ENCODE measurements at places on chromosomes 7 and 10. TPM values are rescaled to one million over a fixed set of nuclear protein-coding genes. Genes with fewer than 3 reads are reported as not detected.
A peak's percentile ranks its signal among the peaks of the same experiment; 100 is the strongest.

Gene NKX2-3
- total RNA-seq: not detected

Gene ZNF12
- 49.7 TPM for total RNA-seq

Gene OPN1SW
- total RNA-seq: not detected

Gene HKDC1
- 0.80 TPM for total RNA-seq

Gene C10orf95
- 0.73 TPM for total RNA-seq

Gene FRG2B
- total RNA-seq: not detected

Gene LRIT1
- not detected for total RNA-seq

Gene FKBP6
- total RNA-seq: not detected

Gene CYP3A7
- total RNA-seq: not detected

Gene ATG9B
- 42.2 TPM for total RNA-seq

DNA sequence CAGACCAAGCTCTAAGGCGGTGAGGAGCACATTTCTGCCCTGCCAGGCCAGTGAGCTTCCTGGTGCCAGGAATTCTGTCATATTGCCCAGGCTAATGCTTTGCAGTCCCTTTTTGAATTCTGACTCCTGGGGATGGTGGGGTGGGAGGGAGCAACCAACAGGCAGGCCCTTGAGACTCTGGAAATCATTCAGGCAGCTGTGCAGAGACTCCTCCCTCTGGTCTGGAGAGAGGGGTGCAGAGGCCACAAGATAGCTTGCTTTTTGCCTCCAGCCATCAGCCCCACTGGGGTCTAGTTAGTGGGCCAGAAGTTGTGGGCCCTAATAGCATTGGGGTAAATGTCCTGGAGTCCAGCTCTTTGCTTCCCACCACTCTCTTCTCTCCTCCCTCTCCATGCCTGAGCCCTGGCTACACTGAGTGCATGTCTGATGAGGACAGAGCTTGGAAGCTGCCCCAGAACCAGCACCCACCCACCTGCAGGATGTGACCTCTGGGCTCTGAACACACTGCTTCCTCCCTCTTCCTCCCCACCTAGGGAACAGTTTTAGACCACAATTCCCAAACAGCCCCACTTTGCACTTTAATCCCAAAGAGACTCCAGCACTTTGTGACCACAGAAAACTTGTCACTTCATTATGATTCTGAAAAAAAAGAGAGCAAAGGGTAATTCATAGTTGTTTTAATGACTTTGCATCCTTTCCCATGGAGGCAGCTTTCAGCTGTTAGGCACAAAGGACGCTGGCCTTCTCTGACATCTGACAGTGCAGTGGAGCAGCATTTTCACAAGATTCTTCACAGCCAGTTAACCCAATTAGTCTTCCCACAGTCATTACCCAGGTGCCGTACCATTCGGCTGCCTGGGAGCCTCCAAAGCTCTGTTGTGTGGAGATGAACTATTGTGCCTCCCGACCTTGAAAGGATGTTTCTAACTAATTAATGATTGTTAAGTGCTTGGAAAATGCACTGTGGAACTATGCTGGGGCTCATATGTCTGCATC lies 262.5 kb downstream of the TRIL start:
- DNase-seq: no peak

- no peak for DNase-seq
These were observed 139.5 kb downstream of the SRPK2 start for GRCh38 chr7:105249216-105249615.

DNA sequence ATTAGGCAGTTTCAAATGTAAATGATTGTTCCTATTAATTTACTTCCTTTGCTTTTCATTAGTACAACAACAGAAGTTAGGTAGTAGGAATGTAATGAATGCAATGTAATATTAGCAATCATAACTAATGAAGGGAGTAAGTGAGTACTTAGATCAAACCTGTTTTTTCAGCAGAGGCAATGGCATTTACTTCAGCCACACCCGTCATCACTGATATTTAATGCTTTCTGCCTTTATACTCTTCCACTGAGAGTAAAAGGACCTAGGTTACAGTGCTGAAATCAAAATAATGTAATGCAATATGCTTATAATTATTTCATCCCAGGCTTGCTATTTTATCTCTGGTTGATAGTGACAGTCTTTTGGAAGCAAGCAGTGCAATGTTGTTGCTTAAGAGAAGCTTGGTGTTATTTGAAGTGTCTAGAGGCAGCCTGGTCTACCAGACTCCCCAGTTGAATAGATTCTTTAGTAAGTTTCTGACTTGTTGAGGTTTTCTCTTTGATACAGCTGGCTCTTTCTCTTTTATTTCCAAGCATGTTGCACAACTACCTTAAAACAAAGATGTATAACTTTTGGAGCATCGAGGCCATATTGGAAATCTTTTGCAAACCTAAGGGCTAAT lies 149.4 kb downstream of the RNLS start:
- DNase-seq: no peak

DNA sequence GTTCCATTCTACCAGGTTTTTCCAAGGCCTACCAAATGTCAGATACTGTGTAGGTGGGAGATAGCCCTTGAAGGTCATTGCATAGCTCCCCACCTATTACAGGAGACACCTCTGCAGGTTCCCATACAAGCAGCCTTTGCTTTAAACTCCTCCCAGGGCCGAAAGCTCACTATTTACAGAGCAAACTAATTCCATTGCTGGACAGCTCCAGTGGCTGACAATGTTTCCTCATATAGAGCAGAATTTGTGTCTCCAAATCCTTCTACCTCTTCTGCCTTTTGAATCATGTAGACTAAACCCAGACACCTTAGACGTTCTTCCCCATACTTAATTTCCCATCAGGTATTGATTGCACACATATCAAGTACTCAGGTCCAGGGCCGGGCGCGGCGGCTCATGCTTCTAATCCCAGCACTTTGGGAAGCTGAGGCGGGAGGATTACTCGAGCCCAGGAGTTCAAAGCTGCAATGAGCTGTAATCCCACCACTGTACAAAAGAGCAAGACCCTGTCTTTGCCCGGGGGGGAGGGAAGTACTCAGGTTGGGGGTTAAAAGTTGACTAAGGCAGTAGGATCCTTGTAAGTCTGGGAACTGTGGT lies 2.1 kb downstream of the CNNM1 start:
- DNase-seq: no peak

DNA sequence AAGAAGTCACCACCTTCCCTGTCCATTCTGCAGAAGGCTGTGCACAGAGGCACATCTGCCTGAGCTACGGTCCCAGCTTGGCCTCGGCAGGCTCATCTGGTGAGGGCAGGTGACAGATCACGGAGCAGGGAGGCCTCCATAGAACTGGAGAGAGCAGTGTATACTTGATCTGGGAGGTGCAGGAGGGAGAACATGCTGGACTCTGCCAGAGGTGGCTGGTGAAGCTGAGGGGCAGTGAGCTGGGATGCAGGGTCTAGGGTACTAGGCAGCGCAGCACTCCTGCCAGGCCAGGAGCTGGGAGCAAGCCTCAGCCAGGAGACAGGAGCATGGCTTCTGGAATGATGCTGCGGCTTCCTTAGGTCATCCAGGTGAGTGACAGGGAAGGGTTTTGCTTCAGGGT lies 553.0 kb downstream of the TCERG1L start:
- DNase-seq: no peak

- no peak for DNase-seq
These were observed 76.9 kb upstream of the STEAP1B start for GRCh38 chr7:22576612-22577469.

DNA sequence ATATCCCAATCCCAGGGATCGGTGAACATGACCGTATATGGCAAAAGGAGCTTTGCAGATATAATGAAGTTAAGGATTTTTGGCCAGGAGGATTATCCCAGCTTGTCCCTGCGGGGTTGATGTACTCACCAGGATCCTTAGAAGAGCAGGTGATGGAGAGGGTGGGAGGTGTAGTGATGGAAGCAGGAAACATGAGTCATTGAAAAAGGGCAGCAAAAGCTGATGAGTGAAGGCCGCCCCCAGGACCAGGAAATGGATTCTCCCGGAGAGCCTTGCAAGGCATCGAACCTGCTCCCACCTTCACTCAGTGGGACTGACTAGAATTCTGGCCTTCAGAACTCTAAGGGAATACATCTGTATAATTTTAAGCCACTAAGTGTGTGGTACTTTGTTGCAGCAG lies 5.2 kb upstream of the NUPR2 start:
- DNase-seq: no peak

- no peak for DNase-seq
These were observed 22.4 kb upstream of the LRRC17 start for GRCh38 chr7:102890292-102890970.

DNA sequence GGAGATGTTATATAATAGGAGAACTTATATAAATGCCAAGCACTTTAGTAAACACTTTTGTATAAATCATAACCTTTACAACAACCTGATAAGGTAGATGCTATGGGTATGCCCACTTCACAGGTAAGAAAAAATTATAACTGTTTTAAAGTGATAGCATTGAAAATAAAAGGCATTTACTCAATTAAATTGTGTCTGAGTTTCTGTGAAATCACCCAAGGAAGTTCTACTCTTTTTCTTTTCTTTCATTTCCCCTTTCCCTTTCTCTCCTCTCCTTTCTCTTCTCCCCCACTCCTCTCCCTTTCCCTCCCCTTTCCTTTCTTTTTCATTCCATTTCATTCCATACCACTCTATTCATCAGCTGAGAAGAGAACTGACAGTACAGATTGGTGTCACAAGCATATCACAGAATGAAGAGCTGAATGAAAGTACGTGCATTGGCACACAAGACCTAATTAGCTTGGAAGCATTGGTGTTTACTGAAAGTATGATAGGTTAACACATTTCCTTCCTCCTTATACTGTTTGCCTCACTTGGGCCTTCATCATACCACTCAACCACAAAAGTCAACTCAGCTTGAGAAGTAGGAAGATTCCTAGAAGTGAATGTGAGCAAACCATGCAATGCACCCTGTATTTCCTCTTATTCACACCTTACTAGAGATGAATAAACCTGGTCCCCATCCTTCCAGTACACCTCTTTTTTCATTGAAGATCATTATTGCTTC lies 117.9 kb upstream of the AGR3 start:
- DNase-seq: no peak

- no peak for DNase-seq
These were observed 23.6 kb downstream of the TSPAN15 start for GRCh38 chr10:69474742-69475432.

DNA sequence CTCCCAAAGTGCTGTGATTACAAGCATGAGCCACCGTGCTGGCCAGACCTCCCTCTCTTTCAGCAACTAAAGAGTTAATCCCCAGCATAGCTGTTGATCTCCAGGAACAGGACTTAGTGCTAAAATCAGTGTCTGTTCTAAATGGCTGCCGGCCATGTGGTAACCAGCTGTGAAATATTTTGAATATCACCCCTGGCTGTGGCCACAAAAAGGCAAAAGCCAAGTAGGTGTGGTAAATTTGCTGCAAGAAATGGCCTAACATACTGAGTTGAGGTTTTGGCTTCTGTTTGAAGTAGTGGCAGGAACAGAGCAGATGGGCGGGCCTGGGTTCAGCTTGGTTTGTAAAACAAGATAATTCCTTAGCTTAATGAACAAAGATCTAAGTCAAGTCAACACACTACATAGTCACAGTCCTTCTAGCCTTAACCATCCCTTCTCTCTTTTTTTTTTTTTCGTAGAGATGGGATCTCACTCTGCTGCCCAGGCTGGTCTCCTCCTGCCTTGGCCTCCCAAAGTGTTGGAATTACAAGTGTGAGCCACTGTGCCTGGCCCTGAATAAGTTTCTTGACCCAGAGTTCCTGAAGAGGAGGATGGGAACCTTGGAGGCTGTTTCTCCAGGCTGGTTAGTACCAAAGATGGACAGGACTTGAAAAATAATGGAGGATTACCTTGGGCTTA lies 22.7 kb upstream of the AGFG2 start:
- peak; percentile 13 for DNase-seq

GRCh38 chr7:151251689-151252560 lies 3.4 kb upstream of the SMARCD3 start:
- peak; percentile 74 for DNase-seq

Data from naive thymus-derived CD8-positive, alpha-beta T cell (primary cell).